ENCODE measurements at places on chromosomes 2 and 18. TPM values are rescaled to one million over a fixed set of nuclear protein-coding genes. Genes with fewer than 3 reads are reported as not detected.

The STPG4 gene
- total RNA-seq = not detected

The KIF1A gene
- 24.9 TPM for total RNA-seq

- DNase-seq = no peak
Measured at GRCh38 chr2:136238286-136239078, 120.5 kb upstream of the CXCR4 start.

DNA sequence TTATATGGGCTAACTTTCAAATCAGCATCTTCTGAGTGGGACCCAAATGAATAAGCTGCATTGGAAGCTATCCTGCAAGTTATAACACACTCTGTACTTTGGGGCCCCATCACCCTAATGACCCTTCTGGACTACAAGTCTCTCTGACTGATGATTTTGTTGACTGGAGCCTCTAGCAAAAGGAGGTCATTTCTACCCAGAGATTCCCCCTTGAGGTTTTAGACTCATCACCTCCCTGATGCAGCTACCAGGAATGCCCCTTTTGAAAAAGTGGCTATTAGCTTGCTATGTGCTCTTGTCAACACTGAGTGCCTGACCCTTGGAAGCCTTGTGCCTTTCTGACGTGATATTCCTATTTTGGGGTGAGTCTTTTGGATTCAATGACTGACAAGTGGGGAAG lies 54.5 kb upstream of the NEMP2 start:
- DNase-seq = no peak

The QPCT gene
- not detected for total RNA-seq

- DNase-seq = no peak
Measured at GRCh38 chr2:23706613-23707078, 220.3 kb downstream of the ATAD2B start.

The ITPRIPL1 gene
- total RNA-seq = 26.8 TPM

The ALPI gene
- not detected for total RNA-seq

The DNAH6 gene
- total RNA-seq = under 0.01 TPM

GRCh38 chr2:193690572-193690971 lies 1495.8 kb upstream of the TMEFF2 start:
- DNase-seq = no peak

All from G401 (cell line).